Epithelial cell of esophagus (primary cell): ENCODE measurements at places on chromosomes 2 and 18.

GRCh38 chr2:153477636-153478288, 800 bp downstream of the RPRM start:
- DNase-seq, result no peak

DNA sequence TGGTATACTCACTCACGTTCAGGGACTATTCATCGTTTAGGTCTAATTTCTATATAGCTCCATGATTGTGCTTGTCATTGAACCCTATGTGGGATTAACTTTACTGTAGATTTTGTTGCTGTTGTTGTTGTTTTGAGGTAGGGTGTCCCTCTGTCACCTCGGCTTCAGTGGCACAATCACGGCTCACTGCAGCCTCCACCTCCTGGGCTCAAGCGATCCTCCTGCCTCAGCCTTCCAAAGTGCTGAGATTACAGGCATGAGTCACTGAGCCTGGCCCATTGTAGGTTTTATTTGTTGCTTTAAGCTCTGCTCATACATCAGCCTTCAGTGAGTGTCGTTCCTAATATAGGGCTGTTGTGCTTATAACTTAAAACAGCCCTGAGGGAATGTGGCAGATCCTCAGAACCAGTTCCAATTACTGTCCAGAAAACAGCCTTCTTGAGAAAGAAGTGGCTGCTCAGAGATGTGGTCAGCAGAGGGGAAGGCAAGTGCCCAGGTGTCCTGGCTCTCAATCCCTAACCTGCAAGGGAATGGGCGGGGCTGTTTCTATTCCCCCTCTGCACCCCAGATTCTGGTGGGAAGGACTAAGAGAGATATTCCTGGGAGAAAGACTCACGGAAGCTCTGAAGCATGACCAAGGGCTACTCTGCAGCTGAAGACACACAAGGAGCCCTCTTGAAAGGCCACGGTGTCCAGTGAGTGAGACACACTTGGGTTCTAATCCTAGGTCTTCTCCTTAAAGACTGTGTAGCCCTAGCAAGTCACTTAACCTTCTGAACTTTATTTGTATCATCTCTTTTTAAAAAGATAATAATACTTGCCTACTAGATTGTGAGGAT, 79.6 kb upstream of the LCLAT1 start:
- no peak for DNase-seq

DNA sequence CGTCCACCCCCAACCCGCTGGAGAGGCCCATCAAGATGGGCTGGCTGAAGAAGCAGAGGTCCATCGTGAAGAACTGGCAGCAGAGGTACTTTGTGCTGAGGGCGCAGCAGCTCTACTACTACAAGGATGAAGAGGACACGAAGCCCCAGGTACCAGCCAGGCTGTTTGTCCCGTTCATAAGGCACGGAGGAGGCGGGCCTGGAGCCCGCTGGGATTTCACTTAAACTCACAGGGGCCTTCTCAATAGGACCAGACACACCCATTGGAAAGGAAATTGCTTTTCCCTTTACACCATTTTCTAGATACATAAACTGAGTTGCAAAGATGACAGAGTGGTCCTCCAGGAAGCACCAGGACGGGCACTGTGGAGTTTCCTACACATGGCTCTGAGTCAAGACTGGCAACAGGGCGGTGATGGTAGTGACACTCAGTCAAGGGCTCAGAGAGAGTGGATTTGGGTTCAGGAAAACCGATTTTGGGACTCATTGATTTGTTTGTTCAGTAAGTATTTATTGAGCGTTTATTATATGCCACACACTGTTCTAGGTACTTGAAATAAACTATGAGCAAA, 40.7 kb downstream of the ARHGAP25 start:
- DNase-seq, result no peak

DNA sequence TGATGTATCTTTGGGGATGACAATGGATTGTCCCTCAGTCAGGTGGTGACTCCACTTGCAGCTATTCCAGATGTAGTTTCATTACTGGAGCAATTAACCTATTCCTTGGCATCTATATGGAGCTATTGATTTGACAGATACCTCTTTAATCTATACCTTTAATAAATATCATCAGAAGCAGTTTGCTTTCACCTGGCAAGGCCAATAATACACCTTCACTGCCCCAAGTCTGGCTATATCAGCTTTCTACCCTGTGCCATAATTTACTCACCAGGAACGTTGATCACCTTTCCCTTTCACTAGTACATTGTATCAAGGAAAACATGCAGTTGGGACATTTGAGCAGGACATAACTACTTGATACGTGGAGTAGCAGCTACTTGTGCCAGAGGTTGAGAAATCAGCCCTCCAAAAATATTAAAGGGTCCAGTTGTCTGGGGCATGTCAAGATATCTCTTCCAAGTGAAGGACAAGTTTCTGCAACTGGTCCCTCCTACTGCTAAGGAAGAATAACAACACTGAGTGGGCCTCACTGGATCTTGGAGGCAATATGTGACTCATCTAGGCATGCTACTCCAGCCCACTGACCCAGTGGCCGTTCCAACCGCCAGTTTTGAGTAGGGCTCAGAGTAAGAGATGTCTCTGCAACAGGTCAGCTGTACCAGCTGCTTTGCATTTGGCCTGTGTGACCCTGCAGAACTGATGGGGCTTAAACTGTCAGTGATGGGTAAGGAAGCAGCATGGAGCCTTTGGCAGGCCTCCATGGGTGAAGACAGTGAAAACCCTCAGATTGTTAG, 67.0 kb downstream of the PSMG2 start:
- no peak for DNase-seq

DNA sequence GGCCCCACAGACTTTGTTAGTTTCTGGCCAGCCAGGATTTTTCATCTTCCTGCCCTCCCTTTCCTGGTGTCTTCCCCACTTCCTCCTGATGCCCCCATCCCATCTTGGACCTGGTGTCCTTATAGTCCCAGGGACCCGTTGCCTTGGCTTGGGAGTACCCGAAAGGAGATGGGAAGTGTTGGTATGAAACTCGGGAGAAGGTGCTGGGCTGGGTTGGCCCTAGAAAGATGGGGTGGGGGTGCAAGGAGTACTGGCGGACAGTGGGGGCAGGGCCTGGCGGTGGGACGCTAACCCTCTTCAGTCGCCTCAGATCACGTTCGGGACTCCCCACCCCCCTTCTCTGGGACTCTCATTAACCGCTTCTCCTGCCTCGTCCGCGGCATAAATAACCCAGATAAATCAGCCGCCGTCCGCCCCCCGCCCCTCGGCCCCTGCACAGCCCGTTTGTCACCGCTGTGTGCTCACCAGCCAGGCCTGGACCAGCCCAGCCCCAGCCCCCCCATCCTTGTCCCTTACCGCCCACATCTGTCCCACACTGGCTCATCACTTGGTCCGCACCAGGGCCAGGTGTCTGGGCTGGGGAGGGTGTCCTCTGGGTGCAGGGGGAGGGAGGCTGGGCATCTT, 3.7 kb upstream of the ASIC4 start:
- no peak for DNase-seq

- DNase-seq, result no peak
These were observed 13.0 kb downstream of the GPR55 start for GRCh38 chr2:230912046-230912445.

GRCh38 chr2:160984426-160985077, 175.7 kb upstream of the TANK start:
- no peak for DNase-seq

- peak; percentile 55 for DNase-seq
These were observed 77.5 kb upstream of the LRATD1 start for GRCh38 chr2:14554849-14555545.

DNA sequence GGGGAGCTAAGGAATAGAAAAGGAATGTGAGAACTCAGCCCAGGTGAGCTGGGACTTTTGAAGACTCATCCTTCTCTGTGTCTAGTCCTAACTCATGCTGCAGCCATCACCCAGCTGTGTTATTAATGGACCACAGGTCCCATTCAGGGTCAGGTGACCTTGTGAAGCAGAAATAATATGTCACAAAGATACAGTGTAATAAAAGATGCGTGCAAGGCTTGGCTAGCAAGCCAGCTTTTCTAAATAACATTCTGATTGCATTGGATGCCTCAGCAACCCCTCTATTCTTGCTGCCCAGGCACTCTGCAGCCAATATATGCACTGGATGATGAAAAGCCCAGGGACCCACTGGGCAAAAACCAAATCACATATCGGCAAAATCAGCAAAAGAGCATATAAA, 393.1 kb upstream of the PIK3C3 start:
- DNase-seq, result no peak

GRCh38 chr2:221377597-221377996, 194.5 kb downstream of the EPHA4 start:
- DNase-seq, result no peak

DNA sequence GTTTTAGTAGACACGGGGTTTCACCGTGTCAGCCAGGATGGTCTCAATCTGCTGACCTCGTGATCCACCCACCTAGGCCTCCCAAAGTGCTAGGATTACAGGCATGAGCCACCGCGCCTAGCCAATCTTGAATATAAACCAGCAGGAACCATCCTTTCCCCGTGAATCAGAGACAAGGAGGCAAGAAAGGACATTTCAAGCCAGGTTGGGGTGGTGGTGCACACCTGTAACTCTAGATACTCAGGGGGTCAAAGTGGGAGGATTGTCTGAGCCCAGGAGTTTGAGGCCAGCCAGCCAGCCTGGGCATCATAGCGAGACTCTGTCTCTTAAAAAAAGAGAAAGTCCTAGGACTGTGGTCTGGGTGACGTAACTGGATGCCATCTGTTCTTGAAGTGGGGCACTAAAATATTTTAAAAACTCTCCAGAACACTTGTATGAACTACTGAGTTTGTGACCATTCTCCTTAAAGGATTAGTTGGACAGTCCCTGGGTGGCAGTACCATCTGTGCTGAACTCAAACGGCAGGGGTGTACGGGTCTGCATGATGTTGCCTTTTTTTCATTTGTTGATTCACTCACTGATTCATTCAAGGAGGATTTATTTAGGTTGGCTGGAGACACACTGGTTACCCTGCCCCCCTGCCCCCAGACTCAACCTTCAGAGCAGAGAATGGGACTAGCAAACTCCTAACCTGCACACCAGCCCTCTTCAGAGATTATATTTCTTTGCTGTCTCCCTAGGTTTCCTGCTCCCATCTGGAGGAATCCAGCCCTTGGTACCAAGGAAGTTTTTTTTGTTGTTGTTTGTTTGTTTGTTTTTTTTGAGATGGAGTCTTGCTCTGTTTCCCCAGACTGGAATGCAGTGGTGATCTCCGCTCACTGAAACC, 2.9 kb upstream of the TLX2 start:
- no peak for DNase-seq

DNA sequence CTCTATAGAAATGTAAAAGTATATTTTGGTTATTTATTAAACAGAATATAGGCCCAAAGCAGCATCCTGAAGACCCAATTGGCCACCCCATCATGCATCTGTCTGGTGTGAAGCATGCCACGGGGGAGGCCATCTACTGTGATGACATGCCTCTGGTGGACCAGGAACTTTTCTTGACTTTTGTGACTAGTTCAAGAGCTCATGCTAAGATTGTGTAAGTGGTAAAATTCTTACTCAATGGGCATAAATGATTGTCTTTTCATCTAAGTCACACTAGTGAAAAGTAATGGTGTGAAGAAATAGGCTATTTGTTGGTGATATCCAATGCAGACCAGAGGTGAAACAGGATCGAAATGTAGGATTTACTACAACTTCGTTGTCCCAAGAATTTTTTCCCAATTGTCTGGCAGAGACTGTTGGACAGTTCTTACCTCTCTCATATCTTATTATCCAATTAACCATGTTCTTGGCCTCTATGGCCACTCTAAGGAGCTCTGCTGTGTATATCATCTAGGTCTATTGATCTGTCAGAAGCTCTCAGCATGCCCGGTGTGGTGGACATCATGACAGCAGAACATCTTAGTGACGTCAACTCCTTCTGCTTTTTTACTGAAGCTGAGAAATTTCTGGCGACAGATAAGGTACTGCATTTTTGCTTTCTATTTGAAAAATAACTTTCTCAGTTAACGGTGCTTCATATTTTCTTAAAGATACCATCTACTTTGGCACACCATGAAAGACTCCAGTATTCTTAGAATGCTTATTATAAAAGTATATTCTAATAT, 35.0 kb downstream of the AOX1 start:
- DNase-seq, result no peak

GRCh38 chr2:128292599-128293425, 25.9 kb downstream of the HS6ST1 start:
- no peak for DNase-seq

GRCh38 chr2:27704342-27704876, 40.7 kb downstream of the SLC4A1AP start:
- peak; percentile 51 for DNase-seq

GRCh38 chr2:207238831-207239701, 73.3 kb upstream of the KLF7 start:
- peak; percentile 100 for DNase-seq

DNA sequence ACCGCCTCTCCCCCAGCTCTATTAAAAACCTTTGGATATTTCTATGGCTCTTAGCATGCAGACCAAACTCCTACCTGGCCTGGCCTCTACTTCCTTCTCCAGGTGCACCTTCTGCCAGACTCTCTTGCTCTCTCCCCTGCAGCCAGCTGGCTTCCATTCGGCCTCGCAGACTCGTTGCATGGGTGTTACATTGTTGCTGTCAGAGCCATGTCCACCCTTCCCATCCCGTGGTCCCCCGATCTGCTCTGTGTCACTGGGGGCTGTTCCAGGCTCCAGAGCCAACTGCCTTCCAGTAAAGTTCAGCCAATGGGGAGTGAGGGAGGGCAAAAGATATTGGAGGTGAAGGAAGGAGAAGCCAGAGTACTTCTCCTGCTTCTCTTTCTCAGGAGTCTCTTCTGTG, 112.5 kb upstream of the LGALSL start:
- DNase-seq, result no peak

DNA sequence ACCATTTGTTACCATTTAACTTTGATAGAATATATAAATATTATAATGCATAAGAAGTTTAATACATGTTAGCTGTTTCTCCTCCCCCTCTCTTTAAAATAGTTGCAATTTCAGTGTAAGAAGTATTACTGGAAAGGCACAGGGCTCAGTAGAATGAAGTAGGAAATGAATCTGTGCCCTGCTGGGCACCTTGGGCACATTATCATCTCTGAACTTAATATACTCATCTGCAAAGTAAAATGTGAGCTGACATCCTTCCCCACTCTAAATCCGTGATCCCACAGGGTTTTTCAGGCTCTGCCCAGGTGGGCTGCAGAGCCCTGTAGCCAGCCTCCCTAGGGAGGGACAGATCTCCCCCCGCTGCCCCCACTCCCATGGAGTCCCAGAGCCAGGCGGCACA, 56.8 kb downstream of the DPP4 start:
- no peak for DNase-seq

DNA sequence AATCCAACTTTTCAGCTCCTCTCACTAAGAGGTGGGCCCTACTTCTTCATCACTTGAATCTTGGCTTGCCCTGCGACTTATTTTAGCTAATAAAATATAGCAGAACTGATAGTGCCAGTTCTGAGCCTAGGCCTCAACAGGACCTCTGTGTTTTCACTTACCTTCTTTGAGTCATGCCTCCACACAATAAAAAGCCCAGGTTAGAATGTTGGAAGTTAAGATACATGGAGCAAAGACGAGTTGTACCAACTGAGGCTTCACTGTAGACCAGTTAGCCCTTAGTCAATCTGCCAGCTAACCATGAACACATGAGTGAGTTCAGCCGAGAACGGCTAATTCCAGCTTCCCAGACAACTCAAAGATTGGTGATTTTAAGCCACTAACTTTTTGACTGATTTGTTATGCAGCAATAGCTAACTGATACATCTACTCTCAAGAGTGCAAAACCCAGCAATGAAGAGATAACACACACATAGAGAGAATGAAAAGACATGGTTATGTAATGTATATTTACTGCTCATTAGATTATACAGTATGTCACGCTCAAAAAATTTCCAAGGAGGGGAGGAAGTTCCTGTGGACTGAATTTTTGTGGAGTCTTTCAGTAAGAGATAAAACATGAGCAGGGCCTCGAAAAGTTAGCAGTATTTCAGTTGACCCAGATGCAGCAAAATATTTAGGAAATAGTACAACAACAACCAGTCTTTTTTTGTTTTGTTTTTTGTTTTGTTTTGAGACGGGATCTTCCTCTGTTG, 181.1 kb downstream of the MYCN start:
- DNase-seq, result no peak
